ENCODE measurements at places on chromosomes 2 and 18. TPM values are rescaled to one million over a fixed set of nuclear protein-coding genes. Genes with fewer than 3 reads are reported as not detected.

DNA sequence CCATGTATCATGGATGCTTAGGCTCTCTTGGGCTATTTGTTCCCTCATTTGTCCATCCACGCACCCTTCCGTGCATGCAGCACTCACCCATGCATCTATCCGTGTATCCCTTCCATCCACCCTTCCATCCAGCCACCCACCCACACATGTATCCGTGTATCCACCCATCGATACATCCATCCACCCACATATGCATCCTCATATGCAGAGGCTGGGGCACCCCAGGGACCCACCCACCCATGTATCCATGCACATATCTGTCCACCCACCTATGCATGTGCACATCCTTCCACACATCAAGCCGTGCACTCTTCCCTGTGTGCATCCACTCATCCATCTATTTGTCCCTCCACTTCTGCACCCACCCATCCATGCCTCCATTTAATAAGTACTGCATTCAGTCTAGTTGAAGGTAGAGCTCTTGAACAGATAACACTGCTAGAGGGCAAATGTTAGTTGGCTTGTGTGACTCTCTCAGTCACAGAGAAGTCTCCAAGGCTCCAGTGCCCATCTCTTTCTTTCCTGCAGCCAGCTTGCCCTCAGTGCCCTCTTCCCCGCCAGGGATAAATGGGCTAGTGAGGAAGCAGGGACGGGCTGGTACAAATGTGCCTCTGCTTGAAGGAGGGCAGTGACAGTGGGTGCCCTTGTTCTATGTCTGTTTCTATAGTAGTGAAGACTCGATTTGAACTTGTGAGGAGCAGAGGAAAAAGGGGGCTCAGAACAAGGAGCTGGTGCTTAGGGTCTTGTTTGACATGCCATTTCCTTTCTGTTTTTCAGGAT lies 61.5 kb downstream of the EMILIN2 start:
- no peak for DNase-seq

GRCh38 chr18:12934454-12935071 lies 13.2 kb upstream of the SEH1L start:
- peak; percentile 85 for DNase-seq

CDC42EP3 gene
- 32.9 TPM for total RNA-seq

LHCGR gene
- total RNA-seq = not detected

IL1RN gene
- total RNA-seq = not detected

Data from glutamatergic neuron (in vitro differentiated cells).